ENCODE measurements at places on chromosomes 2 and 18. TPM values are rescaled to one million over a fixed set of nuclear protein-coding genes. Genes with fewer than 3 reads are reported as not detected.

SEPTIN10 gene
- total RNA-seq: 0.35 TPM

GRCh38 chr2:170950221-170950761 lies 21.2 kb downstream of the GORASP2 start:
- DNase-seq: no peak

ALPP gene
- total RNA-seq: not detected

- no peak for DNase-seq
Observed at GRCh38 chr2:200619279-200619678, 33.5 kb downstream of the AOX1 start.

- no peak for DNase-seq
Observed at GRCh38 chr2:166057370-166058164, 70.3 kb downstream of the SCN1A start.

ARHGAP25 gene
- total RNA-seq: 324 TPM

All from activated B cell treated with CpG ODN at 0.5 μM for 24 hours (primary cell).